ENCODE measurements at places on chromosomes 7 and 10.

DNA sequence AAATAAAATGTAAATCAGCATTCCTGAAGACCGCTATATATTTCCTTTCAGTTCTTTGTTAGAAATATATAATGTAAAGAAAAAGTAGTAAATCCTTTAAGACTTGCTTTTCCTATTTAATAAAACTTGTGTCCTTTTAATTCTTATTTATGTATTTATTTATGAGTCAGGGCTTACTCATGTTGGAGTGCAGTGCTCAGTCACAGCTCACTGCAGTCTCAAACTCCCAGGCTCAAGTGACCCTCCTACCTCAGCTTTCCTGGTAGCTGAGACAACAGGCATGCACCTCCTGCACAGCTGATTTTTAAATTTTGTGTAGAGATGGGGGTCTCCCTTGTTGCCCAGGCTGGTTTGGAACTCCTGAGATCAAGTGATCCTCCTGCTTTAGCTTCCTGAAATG, 724.5 kb downstream of the ANKRD7 start:
- no peak for DNase-seq

DNA sequence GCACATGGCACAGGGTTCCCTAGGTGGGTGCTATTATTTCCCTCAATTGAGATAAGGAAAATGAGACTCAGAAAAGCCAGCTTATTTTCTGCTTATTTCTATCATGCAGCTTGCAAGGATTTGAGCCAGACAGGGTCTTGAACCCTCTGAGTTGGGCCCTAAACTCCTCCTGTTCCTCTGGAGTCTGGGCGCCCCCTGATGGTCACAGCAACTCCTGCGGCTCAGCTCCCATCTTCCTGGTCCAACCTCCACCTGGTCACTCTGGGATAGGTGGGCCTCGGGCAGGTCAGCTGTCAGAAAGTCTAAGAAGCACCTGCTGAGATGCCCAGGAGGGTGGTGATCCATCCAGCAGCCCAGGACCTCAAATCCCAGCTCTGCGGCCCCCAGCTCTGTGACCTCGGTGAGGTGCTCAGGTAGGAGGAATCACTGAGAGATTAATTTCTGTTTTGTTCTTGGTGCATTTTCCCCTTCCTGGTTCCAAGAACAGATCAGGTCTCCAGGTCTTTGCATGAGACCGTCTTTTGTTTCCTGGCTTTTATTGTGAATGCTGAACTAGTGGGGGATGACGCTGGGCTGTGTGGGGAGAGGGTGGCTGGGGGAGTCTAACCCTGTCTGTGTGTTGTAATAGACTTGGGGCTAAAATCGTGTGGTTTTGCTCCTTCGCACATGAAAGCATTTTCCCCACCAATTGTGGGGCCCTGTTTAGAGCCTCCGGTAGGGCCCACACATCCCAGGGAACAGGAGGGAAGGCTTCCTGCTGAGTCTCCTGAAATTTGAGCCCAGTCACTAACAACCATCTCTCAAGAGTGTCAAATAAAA, 32.8 kb downstream of the TMEM130 start:
- DNase-seq, result no peak

DNA sequence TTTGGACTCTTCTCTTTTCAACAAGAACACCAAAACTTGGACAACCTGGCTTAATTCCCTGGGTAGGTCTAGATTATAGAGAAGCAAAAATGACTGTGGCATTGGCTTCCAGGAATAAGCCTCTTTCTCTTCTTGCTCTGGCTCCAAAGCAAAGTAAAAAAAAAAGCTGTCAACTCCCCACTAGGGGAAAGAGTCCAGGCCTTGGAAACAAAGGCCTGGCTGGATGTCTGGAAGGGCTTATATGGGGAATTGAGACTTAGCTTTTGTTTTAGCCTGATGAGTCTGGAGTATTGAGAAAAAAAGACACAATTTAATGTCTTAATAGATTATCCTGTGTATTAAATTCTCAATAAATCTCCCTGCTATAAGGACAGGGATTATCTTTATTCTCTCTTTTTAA, 300.6 kb downstream of the SORCS3 start:
- no peak for DNase-seq

- no peak for DNase-seq
These were observed 677 bp downstream of the TSPAN14 start for GRCh38 chr10:80454513-80455460.

GRCh38 chr10:29535012-29535777, 99.6 kb downstream of the SVIL start:
- no peak for DNase-seq

- no peak for DNase-seq
These were observed 7.9 kb downstream of the PANK1 start for GRCh38 chr10:89637113-89637512.

GRCh38 chr10:119250641-119251314, 43.4 kb downstream of the GRK5 start:
- DNase-seq, result no peak

DNA sequence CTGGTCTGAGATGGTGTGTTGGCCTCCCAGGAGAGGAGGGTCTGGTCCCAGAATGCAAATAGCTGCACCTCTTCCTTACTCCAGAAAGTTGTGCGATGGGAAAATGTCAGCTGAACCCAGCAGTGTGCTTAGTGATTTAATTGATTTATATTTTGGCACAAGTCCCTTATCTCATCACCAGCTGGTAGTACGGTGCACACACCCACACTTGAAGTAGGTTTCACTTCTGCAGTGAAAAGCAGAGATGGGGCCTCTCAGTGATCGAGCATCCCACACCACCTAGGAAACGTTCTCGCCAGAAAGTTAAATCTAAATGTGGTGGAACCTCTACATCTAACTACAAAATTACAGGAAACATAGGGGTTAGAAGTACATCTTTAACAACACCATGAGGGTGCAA, 80.4 kb downstream of the UBE3C start:
- DNase-seq, result no peak

- DNase-seq, result no peak
These were observed 131.2 kb downstream of the PFKFB3 start for GRCh38 chr10:6333973-6334372.

- DNase-seq, result no peak
These were observed 13.1 kb downstream of the PODXL start for GRCh38 chr7:131543298-131543697.

GRCh38 chr10:110358869-110359629, 54.3 kb upstream of the SMNDC1 start:
- DNase-seq, result no peak

DNA sequence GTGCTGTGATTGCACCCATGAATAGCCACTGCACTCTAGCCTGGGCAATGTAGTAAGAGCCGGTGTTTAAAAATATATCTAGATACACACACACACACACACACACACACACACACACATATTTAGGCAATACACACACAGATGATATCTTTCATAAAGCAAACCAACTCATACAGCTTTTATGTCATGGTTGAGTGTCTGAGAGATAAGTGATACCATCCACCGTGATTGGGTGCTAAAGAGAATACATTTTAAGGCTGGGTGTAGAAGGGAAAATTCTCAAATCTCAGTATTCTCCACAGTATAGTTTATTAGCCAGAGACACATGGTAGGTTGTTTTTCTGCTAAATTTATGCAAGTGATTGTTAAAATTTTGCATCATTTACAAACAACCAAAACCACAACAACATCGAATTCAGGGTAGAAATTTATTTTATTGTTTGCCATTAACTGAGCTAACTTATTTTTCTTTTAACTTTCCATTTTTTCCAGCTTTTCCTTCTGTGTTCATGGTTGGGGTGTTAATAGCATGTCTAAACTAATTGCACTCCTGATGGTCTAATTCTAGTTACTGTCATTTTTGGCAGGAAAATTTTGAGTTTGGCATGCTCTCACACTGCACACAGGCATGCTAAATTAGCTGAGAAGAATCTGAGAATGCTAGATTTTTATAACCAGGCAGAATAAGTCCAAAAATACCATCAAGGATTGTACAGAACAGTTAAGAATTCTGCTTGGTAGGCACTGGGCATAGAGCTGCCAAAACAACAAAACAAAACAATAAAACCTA, 57.9 kb upstream of the SYPL1 start:
- no peak for DNase-seq

DNA sequence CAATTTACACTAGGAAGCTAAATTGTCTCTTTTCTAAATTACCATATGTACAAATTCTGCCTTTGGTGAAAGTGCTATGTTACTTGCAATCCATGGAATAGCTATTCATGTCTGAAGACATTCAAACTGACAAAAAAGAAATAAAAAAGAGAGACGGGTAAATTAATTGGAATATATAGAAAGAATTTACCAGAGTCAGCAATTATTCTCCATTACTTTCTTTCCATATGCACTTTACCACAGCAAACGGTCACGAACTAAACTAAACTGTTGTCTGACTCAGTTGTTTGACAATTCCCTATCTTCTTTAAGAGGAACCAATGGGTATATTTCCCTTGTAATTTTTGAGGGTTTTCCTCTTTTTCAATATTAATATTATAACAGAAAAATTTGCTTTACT, 85.7 kb downstream of the HOXA1 start:
- no peak for DNase-seq

DNA sequence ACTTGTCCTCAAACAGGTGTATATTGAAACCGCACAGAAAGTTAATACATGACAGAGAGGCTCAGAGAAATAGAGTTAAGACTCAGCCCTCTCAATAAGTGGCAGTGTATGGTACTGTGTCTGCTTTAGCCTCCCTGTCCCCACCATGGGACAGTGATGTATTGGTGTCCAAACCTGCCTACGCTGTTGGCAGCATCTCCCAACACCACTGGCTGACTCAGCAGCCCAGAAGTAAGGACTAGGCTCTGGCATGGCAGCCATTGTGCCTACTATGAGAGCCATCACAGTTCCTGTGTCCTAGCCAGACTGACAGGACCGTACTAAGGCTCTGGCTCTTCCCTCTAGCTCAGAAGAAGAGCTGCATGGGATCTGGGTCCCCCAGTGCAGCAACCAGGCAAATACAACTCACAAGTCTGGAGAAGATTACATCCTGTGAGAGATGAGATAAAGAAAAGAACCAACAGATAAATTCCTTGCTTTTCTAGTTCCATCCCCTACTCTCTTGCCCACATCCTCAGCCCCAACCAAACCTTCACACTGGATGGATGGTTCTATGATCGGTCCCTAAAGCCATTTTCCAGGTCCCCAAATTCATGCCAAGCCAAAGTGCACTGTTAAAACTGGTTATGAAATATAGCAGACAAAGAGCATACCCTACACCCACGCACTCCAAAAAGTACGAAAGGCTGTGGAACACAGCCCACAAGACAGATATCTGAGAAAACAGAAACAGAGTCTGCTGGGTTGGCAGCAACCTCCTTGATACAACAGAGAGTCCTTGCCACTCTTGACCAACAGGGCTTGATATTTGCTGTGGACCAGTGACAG, 44.1 kb upstream of the DMTF1 start:
- no peak for DNase-seq

DNA sequence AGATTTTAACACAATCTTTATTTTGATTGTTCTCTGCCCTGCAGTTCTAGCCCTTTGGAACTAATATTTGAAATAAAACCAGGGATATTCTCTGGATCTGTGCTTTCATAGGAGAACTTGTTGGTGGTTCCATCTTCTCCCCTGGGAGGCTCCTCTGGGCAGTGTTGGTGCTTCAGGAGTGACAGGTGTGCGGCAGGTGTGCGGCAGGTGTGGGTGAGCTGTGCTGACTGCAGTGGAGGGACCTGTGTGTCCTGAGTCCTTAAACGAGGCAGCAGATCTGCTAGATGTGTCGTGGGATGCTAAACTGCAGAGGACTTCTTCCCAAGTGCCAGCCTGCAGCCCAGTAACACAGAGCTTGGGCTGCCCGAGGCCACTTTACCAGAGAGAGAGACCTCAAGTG, 98.4 kb downstream of the LYZL1 start:
- no peak for DNase-seq

DNA sequence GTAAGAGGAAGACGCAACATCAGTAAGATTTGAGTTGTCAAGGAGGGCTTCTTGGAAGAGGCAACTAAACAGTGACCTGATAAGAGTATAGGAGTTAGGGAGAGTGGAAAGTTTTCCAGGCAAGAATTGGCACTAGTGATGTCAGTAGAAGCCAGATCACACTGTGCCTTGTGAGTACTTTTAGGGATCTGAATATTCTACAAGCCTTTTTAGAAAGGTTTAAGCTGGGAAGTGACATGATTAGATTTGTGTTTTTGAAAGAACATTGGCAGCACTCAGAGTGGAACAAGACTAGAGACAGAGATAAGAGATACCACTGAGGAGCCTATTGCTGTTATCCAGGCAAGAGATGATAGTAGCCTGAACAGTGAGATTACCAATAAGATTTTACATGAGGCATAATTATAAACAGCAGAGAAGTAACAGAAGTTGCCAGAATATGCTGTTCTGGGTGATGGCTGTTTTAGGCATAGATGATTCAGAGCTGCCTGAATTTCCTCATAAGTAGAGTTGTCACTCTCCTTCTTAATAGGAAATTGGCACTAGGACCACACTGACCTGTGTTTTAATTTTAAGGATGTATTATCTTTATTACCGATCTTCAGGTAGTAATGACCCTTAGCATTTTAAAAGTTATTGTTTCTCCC, 45.6 kb downstream of the NHLRC2 start:
- DNase-seq, result no peak

GRCh38 chr7:135801045-135801693, 52.6 kb upstream of the FAM180A start:
- no peak for DNase-seq

DNA sequence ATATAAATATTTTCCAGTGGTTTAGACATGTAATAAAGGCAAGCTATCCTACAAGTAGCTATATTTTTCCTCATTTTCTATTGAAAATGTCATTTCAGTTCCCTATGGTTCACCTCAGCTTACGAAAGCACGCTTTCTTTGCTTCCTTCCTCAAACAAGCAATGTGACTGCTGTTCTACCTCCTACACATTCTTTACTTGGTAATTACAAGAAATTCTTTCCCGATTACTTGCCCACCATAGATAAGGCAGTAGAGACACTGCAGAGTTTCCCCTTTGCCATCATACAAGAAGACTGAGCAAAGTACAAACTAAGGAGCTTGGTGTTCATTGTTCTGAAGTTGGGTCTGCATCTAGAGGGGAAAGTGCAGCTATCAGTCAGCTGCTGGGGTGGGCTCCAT, 249.4 kb downstream of the CRPPA start:
- DNase-seq, result no peak

DNA sequence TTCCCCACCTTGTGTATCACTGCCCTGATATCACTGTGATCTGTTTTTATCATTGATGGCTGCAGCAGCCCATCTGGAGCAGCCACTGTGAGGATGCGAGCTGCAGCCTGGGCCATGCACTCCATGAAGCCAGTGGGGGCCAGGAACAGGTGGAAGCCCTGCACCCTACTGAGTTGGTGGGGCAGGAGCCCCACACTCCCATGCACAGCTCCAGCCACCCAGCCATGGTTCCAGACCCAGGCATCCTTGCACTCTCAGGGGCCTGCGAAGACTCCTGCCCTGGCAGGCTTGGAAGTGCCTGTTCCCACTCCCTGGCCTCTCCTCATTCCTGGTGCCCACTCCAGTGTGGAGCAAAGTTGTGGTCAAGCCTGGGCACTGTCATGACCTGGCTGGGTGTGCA, 424.0 kb upstream of the FZD8 start:
- DNase-seq, result no peak

GRCh38 chr7:47370461-47371042, 211.4 kb downstream of the TNS3 start:
- no peak for DNase-seq

GRCh38 chr7:103983201-103983977, 6.1 kb downstream of the RELN start:
- DNase-seq, result no peak
